Glutamatergic neuron (in vitro differentiated cells): ENCODE measurements at places on chromosomes 3 and 15. TPM values are rescaled to one million over a fixed set of nuclear protein-coding genes. Genes with fewer than 3 reads are reported as not detected.

The SFMBT1 gene
- 6.5 TPM for total RNA-seq

The ALDH1A2 gene
- total RNA-seq: not detected

The CYP1A2 gene
- not detected for total RNA-seq

The CD86 gene
- not detected for total RNA-seq

The GREM1 gene
- total RNA-seq: not detected

The NRROS gene
- total RNA-seq: 0.42 TPM

The GABRR3 gene
- not detected for total RNA-seq

The ARNT2 gene
- 35.7 TPM for total RNA-seq

The KBTBD13 gene
- total RNA-seq: not detected

The ITGA11 gene
- 0.22 TPM for total RNA-seq

The HMG20A gene
- 62.1 TPM for total RNA-seq

The GPX1 gene
- 239 TPM for total RNA-seq

The C3orf20 gene
- total RNA-seq: not detected

The HDAC11 gene
- 19.8 TPM for total RNA-seq

The ABI3BP gene
- total RNA-seq: not detected

The CLRN1 gene
- total RNA-seq: not detected

The SYNPR gene
- 6.1 TPM for total RNA-seq

The PDCD6IP gene
- 226 TPM for total RNA-seq

The SNRPA1 gene
- 73.5 TPM for total RNA-seq

The TM4SF4 gene
- total RNA-seq: not detected

The STRC gene
- 1.4 TPM for total RNA-seq

The PLA1A gene
- total RNA-seq: not detected

The IMPG2 gene
- total RNA-seq: 2.4 TPM

The GP9 gene
- not detected for total RNA-seq

The BCL2A1 gene
- total RNA-seq: not detected

The KBTBD8 gene
- 8.6 TPM for total RNA-seq

The ZNF662 gene
- total RNA-seq: 16.3 TPM

The MAP6D1 gene
- 10.2 TPM for total RNA-seq

The LTF gene
- total RNA-seq: not detected

The ZNF385D gene
- total RNA-seq: 42.9 TPM

The MAPK6 gene
- 109 TPM for total RNA-seq

The EPHB3 gene
- 5.0 TPM for total RNA-seq

The TRIM42 gene
- not detected for total RNA-seq

The CPA3 gene
- not detected for total RNA-seq

The CRABP1 gene
- 314 TPM for total RNA-seq

The EXD1 gene
- total RNA-seq: not detected

The CYP8B1 gene
- total RNA-seq: not detected

The RBPMS2 gene
- 2.0 TPM for total RNA-seq

The AVEN gene
- 13.8 TPM for total RNA-seq

The SI gene
- not detected for total RNA-seq

The NGRN gene
- 156 TPM for total RNA-seq

The AGBL1 gene
- total RNA-seq: 0.76 TPM
